ENCODE measurements at places on chromosomes 12 and 14. TPM values are rescaled to one million over a fixed set of nuclear protein-coding genes. Genes with fewer than 3 reads are reported as not detected.

- no peak for DNase-seq
Observed at GRCh38 chr12:121784460-121784859, 9.0 kb downstream of the RHOF start.

DNA sequence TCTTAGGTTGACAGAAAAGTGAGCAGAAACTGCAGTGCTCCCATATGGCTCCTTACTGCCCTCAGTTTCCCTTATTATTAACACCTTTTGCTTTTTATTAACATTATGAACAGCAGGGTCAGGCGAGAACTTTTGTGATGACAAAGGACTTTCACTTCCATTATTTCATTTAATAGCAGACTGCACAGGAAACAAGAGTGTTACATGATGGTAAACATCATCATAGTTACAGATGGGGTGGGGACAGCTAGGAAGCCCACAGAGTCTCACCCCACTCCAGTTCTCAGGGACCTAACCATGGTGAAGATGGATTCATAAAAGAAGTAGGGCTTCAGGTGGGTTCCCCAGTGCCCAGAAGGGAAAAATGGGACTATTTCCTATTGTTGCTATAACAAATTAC, 110.1 kb upstream of the PELI2 start:
- DNase-seq = no peak

The SNAPC1 gene
- 12.1 TPM for polyA plus RNA-seq

GRCh38 chr12:65721541-65722190, 102.6 kb upstream of the HMGA2 start:
- DNase-seq = no peak

- no peak for DNase-seq
Observed at GRCh38 chr12:126767334-126767733, 1499.6 kb upstream of the TMEM132C start.

The PEX5 gene
- 54.1 TPM for polyA plus RNA-seq

The TPPP2 gene
- 3.1 TPM for polyA plus RNA-seq

GRCh38 chr14:36900846-36901245, 239.2 kb downstream of the PAX9 start:
- DNase-seq = no peak

GRCh38 chr14:69317102-69317755, 57.3 kb downstream of the GALNT16 start:
- DNase-seq = no peak

The FGD6 gene
- polyA plus RNA-seq = 9.3 TPM

GRCh38 chr12:31715283-31715825, 13.5 kb downstream of the AMN1 start:
- DNase-seq = no peak

DNA sequence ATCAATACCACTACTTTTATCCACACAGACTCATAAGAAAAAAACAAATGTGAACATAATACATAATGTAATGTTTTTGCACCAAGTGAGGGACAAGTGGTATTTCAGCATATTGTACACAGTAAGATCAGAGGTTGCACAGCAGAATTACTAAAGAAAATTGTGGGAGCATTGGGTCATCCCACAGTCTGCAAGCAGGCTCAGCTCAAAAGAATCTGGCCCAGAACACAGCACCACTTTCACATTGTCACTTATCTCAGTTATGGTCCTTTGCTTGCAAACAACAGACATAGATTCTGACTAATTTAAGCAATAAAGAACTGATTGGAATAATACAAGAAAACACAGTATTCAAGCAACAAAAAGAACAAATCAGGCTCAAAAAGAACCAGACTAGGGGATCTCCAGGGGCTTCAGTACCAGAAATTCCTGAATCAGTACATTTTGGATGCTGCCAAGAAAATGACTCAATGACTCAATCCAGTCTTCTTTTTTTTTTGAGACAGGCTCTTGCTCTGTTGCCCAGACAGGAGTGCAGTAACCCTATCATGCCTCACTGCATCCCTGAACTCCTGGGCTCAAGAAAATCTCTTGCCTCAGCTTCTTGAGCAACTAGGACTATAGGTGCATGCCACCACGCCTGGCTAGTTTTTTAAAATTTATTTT, 42.9 kb upstream of the EEA1 start:
- DNase-seq = no peak

DNA sequence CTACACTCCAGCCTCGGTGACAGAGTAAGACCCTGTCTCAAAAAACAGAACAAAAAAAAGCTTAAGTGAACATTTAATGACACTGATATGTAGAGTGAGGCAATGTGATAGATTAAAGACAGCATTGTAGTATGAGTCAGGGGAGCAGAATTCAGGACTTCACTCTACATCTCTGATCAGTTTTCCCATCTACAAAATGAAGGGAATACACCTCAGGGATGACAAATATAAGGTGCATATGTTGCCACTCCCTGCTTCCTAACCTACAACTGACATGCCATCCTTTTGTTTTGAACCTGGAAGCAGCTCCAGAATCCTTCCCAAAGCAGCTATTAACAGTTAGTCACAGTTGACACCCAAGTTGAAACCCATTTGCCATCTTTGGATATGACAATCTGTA, 30.9 kb upstream of the STRN3 start:
- DNase-seq = no peak

The LMNTD1 gene
- polyA plus RNA-seq = not detected

GRCh38 chr12:106651552-106651951, 68.7 kb downstream of the RFX4 start:
- no peak for DNase-seq

The GPHN gene
- 71.6 TPM for polyA plus RNA-seq

The MYRFL gene
- 1.7 TPM for polyA plus RNA-seq

DNA sequence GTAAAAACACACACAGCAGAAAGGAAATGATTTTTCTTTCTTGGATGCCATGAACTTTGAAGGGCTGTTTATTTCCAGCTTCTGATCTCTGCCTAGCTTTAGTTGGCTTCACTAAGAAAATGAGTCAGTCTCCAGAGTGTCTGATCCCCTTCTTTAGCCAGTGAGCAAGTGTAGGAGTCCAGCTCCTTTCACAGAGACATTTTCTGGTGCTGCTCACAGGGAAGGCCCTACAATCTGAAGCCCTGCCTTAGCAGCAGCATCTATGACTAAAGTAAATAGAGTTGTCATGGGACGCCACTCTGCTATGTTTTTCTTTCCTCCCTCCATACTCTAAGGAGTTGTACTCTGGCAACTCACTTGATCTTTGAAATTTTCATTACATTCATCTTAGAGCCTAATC, 103.5 kb downstream of the RPAP3 start:
- DNase-seq = no peak

- DNase-seq = peak; percentile 17
Observed at GRCh38 chr12:3604748-3605586, 114.0 kb downstream of the PRMT8 start.

The ENDOU gene
- polyA plus RNA-seq = 0.48 TPM

GRCh38 chr12:51021694-51022093, 4.5 kb downstream of the SLC11A2 start:
- DNase-seq = no peak

- DNase-seq = peak; percentile 72
Observed at GRCh38 chr12:131710464-131711457, at the start of gene SFSWAP. Gene SFSWAP (plus strand): TSS chr12:131711090. CDS start chr12:131711230, 140 bp downstream.

The POTEG gene
- not detected for polyA plus RNA-seq

DNA sequence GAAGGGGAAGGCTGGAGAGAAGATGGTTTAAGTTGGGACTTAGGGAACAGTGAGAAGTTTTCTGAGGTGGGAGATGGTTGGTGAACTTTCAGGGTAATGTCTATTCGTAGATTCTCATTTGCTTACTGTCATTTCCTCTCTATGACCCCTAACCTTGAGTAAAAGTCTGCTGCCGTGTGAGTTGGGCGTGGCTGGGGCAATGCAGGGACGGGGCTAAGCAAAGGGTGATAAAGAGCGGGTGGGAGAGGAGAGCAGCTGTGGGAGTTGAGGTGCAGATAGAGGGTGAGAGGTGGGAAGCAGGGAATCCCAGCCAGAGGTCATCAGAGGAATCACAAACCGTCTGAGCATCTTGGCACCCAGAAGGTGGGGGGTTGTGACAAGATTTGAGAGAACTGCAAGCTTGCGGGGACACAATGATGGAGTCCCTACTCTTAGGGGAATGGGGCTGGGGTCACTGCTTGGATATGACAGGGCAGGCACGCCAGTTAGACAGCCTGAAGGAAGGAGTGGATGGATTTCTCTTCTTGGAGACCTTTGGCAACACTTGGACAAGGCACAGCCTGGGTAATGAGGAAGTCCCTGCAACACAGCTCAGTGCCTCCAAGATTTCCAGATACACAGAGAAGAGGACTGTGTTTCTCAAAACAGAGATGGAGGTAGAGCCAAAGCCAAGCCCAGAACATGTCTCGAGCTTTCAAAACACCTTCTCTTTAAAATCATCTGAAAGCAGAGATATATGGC, 45.9 kb upstream of the CTDSP2 start:
- DNase-seq = no peak

The KRT71 gene
- polyA plus RNA-seq = not detected

- no peak for DNase-seq
Observed at GRCh38 chr12:114998750-114999128, 314.8 kb upstream of the TBX3 start.

DNA sequence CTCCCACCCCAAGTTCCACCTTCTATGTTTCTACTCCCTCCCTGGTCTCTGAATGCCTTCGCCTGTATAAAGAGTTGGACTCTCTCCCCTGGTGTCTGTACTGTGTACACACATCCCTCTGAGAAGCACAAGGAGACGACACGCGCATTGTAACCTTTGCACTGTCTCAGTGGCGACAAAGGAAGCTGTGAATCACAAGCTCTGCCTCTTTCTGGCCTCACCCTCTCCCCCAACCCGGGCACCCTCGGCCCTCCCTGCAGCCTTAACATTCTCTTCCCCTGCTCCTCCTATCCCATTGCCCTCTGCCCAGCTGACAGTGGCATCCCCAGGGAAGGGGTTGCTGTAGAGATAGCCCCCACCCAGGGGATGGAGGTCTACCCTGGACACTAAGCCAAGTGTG, 2.5 kb upstream of the SMARCD1 start:
- no peak for DNase-seq

The SPTB gene
- 16.2 TPM for polyA plus RNA-seq

DNA sequence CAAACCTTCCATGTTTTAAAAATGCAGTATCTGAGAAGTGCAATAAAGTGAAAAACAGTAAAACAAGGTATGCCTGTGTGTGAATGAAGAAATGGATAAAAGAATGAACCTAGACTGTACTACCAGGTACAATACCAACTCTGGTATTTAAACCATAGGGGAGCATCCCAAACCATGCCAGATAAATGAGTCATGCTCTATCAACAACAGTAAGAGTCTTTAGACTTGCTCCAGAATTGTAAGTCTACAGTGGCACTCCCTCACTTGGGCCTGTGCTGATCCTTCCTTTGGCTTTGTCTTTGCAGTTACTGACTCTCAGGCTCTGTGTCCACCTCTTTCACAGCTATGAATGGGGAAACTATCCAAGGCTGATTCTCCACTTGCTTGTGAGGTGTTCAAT, 38.1 kb downstream of the BBS10 start:
- no peak for DNase-seq

- DNase-seq = no peak
Observed at GRCh38 chr12:69052613-69053408, 119.8 kb upstream of the CPM start.

- no peak for DNase-seq
Observed at GRCh38 chr12:56947633-56948456, 9.6 kb downstream of the RDH16 start.

DNA sequence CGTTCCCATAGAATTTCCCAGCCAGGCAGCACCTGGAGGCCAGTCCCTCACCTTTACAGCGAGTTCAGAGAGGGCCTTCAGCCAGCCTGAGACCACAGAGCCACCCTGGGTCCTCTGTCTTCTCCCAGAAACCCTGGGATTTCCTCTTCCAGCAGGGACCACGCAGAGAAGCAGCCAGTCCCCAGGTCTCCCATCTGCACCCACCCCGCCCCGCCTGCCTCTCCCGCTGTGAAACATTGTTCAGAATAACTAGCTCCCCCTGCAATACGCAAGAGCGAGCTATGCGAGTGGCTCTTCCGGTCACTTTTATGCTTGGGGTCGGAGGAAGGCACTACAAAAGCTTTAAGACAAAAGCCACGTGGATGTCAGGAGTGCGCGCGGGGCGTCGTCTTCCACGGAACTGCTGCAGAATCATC, 77.8 kb downstream of the SERPINA3 start:
- DNase-seq = no peak

DNA sequence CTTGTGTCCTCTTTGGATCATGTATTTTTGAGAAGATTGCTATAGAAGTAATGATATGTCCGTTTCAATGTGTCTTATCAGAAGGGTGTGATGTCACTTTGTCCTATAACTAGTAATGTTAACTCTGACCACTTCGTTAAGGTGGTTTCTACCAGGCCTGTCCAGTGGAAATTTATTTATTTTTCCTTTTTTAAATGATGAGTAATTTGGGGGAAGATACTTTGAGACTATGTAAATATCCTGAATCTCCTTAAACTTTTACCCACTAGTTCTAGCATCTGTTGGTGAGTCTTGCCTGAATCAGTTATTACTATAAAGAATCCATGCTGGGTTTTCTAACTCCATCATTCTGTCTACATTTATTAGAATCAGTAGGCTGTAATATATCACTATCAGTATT, 15.3 kb downstream of the EP400 start:
- no peak for DNase-seq

DNA sequence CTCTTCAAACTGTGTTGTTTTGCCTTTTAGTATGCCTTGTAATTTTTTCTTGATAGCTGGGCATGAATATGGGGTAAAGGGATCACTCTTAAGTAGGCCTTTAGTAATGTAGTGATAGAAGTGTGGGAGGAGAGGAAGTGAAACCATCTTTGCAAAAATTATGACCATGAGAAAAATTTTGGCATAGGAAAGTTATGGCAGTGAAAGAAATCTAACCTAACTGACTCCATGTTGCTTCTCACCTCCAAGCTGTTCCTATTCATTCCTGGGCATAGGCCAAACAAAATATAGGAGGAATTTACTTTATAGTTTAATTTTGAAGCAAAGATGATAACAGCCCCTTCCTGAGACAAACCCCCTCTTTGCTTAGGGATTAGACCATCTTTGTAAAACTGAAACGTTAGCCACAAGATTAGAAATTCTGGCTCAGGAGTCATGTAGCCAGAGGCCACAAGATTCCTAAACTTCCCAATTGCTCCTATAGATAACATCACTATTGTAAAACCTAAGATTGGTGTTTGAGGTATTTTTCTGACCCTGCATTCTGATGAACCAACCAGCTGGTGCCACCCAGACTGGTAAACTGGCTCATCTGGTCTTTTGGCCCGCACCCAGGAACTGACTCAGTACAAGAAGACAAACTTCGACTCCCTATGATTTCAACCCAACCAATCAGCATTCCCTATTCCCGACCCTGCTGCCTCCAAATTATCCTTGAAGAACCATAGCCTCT, 45.8 kb downstream of the CRADD start:
- DNase-seq = no peak

DNA sequence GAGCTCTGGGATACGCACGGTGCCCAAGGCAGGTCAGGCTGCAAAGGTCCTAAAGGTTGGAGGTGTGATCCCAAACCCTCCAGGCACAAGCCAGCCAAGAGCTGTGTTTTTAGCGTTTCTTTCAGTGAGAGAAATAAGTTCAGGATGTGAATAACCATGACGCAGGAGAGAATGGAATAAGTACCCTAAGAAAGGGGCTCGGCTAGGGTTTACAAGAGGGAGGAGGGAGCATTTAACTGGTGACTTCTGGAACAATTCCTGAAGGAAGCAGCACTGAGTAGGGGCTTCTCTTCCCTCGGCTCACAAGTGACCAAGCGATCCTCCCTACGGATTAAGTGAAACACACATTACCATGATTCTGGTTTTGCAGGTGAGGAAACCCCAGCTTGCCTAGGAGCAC, 29.4 kb downstream of the SSH1 start:
- no peak for DNase-seq
